ENCODE measurements at places on chromosomes 1 and 21.

DNA sequence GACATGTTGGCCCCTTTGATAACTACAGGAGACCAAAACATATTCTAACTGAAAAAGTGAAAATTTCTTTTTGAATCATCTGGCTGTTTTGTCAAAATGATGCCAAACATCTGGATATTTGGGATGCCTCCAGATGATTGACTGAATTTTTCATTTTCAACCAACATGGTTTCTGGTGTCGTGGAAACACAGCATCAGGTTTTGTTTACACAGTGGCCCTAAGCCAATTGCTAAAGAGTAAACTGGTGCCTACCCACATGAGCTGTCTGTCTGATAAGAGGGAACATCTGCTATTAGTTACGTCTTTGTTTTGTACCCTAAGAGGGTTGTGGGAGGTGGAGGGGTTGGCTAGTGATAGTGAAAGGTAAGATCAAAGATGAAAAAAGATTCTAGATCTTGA is 204.8 kb downstream of the KCNK2 start:
- no peak for DNase-seq

GRCh38 chr1:248828845-248829244 is 3.1 kb upstream of the SH3BP5L start:
- DNase-seq: no peak

DNA sequence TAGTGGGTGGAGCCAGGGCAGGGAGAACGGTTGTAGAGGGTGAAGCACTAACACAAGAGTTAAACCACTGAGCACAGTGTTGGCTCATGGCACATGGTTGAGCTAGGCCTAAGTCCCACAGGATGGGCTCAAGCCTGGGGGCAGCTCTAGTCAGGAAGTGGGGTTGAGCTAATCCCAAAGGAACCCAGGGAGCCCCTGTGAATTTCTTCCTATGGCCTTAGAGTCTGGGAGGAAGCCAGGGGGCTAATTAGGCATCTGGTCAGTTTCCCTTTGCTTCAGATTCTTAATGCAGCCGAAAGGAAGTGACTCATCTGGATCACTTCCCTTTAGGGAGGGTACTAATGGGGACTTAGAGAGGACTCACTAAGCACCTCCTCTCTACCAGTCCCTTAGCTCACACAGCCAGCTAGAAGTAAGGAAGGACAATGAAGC is 10.1 kb downstream of the CFAP45 start:
- DNase-seq: no peak

- DNase-seq: no peak
Observed at GRCh38 chr1:54601730-54602129, 21.6 kb downstream of the FAM151A start.

GRCh38 chr21:25036775-25037174 is 570.5 kb downstream of the MRPL39 start:
- no peak for DNase-seq

- no peak for DNase-seq
Observed at GRCh38 chr1:90204023-90204590, 209.2 kb downstream of the ZNF326 start.

DNA sequence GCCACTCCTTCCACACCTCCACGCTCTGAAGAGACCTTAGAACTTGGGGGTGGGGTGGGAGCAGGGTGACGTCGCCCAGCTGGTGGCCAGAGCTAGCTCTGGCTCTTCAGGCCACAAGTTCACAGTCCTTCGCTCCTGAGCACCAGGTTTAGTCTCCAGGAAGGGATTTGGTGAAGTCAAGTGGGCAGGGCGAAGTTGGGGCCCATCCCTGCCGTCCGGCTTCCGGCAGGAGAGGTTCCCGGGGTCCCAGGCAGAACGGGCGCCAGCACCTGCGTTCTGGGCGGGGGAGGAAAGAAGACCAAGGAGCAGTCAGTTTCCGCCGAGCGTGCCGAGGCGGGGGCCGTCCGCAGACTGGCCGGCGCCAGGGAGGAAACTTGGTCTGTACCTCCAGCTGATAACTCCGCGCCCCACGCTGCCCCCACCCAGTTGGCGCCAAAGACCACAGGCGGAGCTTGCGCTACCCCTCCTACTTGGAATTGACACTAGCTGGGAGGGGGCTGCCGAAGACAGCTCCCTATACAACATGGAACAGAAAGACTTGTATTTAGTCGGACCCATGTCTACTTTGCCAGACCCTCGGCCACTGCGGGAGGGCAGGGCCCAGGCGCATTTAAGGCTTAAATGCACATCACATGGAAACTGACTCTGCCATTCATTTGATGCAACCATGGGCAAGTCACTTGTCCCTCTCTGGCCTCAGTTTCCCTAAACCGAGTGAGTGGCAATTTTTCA is 995 bp downstream of the ID3 start:
- DNase-seq: no peak

GRCh38 chr1:231841616-231842344 is 215.2 kb downstream of the DISC1 start:
- no peak for DNase-seq

DNA sequence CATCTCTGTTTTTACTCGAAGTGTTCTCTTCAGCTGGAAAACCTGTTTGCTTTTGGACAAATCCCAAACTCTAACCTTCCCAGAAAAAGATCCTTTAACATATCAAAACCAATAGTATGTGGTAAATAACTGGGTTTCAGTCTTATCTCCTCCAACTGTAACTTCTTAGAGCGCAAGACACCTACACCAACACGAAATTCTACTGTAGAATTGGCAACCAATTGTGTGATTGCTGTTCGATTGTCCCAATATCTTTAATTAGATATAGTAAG is 5.8 kb upstream of the MPZL1 start:
- DNase-seq: no peak

- no peak for DNase-seq
Observed at GRCh38 chr1:104100115-104100514, 350.4 kb downstream of the AMY1C start.

- DNase-seq: no peak
Observed at GRCh38 chr1:13651279-13651678, 48.7 kb upstream of the PRDM2 start.

DNA sequence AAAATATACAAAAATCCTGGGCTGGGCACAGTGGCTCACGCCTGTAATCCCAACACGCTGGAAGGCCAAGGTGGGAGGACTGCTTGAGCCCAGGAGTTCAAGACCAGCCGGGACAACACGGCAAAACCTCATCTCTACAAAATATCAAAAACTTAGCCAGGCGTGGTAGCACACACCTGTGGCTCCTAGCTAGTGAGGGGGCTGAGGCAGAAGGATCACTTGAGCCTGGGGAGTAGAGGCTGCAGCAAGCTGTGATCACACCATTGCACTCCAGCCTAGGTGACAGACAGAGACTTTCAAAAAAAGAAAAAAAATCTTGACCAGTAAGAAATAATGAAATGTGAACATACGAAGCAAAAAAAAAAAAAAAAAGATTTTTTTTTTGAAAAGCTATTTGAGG is 52.1 kb downstream of the ARID4B start:
- DNase-seq: no peak

DNA sequence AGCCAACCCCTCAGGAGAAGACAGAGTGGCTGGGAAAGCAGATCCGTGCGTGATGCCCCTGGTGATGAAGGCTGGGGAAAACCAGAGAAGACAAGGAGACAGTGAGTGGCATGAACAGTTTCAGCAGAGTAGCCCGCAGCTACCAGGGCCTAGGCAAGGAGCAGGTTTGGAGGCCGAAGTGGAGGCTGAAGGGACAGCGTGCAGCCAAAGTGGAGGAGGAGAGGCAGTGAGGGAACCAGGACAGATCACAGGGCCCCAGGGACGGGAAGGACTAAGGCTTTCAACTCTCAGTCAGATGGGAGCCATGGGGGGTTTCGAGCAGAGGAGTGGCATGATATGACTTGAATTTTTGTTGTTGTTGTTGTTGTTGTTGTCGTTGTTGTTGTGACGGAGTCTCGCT is 59.9 kb upstream of the SELENON start:
- no peak for DNase-seq

DNA sequence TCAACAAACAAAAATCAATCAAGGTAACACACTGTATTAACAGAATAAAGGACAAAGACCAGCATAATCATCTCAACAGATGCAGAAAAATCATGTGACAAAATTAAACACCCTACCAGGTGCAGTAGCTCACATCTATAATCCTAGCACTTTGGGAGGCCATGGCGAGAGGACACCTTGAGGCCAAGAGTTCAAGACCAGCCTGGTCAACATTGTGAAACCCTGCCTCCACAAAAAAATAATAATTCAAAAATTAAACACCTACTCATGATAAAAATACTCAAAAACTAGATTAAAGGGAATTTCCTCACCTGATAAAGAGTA is 35.3 kb downstream of the PIK3R3 start:
- no peak for DNase-seq

DNA sequence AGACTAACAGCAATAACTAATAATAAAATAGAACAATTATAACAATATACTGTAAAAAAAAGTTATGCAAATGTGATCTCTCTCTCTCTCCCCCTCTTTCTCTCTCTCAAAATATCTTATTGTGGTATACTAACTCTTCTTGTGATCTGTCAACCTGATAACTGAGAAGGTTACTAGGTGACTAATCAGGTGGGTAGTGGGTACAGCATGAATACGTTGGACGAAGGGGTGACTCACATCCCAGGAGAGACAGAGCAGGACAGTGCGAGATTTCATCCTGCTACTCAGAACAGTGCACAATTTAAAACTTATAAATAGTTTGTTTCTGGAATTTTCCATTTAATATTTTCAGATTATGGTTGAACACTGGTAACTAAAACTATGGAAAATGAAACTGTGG is 257.5 kb downstream of the LRRC40 start:
- no peak for DNase-seq

DNA sequence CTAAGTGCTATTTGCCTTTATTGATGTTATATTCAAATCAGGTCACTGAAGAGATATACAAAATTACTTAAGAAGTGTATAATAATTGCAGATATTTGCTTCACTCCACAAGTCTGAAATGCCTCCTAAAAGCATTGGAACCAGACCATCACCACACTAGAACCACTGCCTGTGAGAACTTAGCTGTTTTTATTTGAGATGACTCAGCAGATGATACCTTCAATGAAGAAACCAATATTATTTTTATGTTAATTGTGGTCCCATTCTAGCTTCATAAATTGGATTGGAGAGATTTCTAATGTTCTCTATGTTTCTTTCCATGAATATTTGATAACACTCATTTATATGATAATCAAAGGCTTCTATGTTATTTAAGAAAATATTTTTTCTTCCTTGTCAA is 740.6 kb downstream of the KCNT2 start:
- DNase-seq: no peak

- no peak for DNase-seq
Observed at GRCh38 chr1:30764396-30764795, 6.8 kb upstream of the LAPTM5 start.

- no peak for DNase-seq
Observed at GRCh38 chr1:72997624-72998023, 715.3 kb upstream of the NEGR1 start.

- DNase-seq: no peak
Observed at GRCh38 chr1:175073061-175073460, 5.4 kb downstream of the TNN start.

Measured in stimulated activated CD8-positive, alpha-beta memory T cell treated with anti-CD3 and anti-CD28 coated beads, Interleukin-2, amount 100 ng/mL, for 1 hour (primary cell).